ENCODE measurements at places on chromosomes 6 and 20.

- no peak for DNase-seq
Observed at GRCh38 chr6:108465098-108465495, 95.6 kb upstream of the FOXO3 start.

DNA sequence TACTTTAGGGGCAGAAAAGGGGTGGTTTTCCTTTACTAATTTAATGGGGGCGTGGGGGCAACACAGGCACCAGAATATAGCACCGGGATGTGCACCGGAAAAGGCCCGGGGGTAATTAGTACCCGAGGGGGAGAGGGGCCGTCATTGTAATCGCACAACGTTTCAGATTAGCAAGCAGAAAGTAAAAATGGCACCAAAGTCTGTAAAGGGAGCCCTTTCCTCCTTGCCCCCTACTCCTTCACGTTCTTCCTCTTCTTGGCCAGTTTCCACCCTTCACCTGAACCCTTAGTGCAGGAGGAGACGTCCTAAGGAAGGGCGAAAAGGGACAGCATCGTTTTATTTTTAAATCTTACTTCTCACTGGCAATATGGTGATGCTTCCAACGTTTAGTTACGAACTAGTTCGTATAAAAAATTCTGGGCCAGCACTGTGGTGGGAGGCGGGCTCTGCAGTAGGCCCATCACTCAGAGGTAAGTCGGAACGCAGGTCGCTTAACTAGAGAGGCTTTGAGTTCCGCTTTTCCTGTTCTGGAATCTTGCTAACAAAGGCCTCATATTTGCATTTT is 742 bp upstream of the CEP85L start:
- DNase-seq = no peak

GRCh38 chr6:127522714-127523113 is 3.6 kb upstream of the MTCL3 start:
- DNase-seq = no peak

- DNase-seq = no peak
Observed at GRCh38 chr20:1185316-1185741, 548 bp upstream of the TMEM74B start.

DNA sequence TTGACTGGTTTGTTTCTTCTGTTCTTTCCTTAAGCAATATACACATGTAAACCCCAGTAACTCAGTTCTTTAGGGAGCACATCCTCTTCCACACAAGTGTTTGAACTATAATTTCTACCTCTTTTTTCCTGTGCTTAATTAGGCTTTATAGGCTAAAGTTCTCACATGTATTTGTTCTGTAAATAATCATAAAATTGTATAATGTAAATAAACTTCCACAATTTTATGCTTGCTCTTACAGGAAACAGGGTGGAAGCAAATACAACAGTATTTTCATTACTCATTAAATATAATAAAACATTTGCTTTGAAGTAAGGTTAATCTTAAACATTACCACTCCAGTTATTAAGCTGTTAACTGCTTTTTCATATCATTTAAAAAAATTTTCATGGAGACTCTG is 26.9 kb downstream of the GPRC6A start:
- DNase-seq = no peak

DNA sequence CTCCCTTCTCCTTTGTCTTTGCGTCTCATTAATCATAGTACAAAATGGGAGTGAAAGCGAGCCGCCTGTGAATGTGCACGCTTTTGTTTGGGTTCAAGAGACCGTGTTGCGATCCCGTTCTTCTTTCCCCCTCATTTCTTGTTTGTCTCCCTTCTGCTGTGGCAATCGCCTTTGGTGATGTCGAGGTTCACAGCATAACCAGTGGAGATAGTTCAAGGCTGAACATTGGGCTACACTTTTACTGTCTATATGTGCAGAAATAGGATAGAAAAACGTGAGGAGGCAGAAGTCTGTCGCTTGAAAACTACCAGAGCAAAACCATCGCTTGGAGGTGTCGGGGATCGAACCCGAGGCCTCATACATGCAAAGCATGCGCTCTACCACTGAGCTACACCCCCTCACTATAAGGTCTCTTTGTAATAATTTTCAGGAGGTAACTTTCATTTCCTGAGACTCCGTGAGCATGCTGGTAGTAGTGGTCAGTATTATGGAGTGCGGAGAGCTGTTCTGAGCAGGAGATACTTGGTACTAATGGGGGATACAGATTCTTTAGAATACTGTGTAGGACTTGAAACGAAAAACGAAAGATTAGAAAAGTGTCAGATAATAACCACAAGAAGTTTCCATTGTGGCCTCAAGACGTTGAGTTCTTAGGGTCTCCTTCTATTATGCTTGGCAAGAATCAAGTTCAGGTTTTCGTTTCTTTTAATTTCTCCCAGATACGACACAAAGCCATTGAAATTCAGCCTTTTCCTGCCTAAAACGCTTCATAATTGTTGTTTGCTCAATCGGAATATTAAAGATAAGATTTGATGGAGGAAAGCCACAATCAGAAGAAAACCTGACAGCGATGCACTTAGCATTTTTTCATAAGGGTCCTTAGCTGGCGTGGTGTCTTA is 106.6 kb downstream of the TRIM27 start:
- DNase-seq = peak; percentile 70

GRCh38 chr20:31476643-31477215 is 1.6 kb downstream of the REM1 start:
- no peak for DNase-seq

DNA sequence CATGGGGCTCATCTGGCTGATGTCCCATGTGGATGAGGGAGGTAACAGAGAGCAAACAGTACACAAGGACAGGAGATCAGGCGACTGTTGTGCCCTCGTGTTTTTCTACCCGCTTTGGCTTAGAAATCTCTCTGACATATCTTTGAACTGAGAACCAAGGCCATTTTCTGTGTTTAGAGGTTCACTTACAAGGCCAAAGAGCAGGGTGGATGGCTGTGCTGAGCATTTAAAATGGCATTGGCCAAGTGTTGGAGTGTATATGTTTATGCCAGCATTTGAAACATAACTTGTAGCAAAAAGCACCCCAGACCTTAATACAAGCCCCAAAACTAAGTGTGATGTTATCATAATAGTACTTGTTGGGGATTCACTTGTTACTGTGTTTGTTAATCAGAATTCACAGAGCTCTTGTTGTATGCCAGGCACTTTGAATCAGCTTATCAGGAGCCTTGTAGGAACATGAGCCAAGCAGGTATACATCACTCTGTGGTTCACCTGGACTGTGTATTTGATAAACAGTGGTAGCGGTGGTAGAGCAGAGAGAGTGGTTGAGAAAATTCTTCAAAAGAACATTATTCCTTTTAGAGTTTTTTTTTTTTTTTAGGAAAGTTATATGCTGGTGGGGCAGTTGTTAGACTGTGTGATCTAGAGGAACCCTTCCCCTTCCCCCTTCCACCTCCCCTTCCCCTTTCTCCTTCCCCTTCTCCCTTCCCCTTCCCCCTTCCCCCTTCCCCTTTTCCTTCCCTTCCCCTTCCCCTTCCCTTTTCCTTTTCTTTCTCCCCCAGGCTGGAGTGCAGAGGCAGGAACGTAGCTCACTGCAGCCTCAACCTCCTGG is 71.3 kb downstream of the ATRN start:
- DNase-seq = no peak

DNA sequence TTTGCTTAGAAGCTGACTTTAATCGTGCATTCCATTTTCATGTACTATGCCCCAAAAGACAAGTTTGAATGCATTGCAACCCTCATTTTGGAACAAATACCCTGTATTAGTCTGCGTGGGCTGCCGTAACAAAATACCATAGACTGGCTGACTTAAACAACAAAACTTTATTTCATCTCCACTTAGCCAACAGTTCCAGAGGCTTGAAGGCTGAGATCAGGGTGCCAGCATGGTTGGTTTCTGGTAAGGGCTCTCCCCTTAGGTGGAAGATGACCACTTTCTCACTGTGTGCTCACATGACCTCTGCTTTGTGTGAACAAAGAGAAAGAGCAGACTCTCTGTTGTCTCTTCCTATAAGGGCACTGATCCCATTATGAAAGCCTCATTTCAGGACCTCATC is 431.7 kb upstream of the MAP3K7 start:
- DNase-seq = no peak

DNA sequence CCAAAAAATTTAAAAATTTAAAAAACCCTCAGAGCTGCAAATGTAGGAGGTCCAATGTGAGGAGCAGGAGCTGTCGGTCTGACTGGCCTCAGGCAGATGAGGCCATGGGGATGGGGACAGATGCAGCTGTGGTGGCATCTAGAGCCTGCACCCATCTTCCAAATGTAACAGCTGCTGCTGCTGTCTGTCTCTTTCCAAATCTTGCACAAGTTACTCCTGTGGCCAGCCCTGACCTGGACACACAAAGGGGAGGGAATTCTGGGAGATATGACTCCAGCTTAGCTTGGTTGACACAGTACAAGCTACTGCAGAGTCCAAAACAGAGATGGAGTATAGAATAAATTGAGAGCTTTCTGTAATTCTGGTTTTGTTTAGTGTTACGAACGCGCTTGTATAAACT is 115.2 kb downstream of the PRND start:
- DNase-seq = no peak

GRCh38 chr6:14417377-14417776 is 299.8 kb downstream of the CD83 start:
- peak; percentile 4 for DNase-seq

DNA sequence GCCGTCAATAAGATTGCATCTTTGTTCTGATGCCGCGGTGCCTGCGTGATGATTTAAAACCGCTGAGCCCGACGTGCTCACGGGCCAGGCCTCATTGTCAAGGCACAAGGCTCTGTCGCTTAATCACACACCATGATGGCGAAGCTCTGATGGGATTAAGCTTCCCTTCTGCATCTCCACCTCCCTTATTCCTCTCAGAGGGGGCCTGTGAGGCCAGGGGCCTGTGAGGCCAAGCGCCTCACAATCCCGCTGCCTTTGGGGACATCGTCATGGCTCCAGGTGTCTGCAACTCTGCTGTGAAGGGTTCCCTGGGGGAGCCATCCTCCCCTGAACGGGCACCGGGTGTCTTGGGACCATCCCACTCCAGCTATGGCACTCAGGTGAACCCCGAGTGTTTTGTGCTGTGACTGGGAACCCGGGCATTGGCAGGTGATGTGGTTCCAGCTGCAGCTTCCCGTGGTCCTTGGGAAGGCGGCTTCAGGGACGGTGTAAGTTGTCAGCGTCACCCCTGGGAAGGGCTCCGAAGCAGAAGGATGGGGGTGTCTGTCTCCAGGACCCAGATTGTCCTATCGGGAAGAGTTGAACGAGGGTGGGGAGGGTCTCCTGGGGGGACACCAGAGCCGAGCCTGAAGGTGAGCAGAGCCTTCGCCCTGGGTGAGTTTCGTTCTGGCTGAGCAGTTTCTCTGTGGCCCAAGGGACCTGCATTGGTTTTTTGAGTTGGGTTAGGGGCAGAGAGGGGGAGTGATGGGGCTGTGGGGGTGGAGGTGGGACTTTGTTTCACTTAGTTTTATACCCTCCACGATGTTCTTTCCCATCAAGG is 18.0 kb upstream of the BHLHE23 start:
- no peak for DNase-seq

- DNase-seq = no peak
Observed at GRCh38 chr6:158413814-158414565, 101.7 kb downstream of the TULP4 start.

- DNase-seq = no peak
Observed at GRCh38 chr6:108673153-108673552, 112.4 kb downstream of the FOXO3 start.

DNA sequence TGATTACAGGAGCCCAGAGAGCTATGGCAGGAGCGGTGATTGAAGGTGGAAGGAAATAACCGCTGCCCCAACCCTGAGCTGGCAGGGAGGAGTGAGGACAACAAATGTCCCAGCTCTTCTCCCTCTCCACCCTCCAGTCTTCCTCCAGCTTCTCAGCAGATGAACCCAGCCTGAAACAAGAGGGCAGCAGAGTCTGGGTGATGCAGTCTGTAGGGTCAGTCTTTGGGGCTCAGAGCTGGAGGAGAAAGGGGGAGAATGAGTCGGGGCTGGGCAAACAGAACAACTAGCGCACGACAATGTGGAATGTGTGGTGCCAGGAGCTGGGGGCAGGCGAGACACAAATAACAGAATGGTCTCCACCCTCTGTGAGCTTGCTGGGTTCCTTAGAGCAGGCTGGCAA is 4.5 kb upstream of the GUCA1A start:
- DNase-seq = no peak
